ENCODE measurements at places on chromosomes 7 and 10. TPM values are rescaled to one million over a fixed set of nuclear protein-coding genes. Genes with fewer than 3 reads are reported as not detected.

The TAS2R40 gene
- not detected for total RNA-seq

The GARIN1A gene
- total RNA-seq = 14.8 TPM

DNA sequence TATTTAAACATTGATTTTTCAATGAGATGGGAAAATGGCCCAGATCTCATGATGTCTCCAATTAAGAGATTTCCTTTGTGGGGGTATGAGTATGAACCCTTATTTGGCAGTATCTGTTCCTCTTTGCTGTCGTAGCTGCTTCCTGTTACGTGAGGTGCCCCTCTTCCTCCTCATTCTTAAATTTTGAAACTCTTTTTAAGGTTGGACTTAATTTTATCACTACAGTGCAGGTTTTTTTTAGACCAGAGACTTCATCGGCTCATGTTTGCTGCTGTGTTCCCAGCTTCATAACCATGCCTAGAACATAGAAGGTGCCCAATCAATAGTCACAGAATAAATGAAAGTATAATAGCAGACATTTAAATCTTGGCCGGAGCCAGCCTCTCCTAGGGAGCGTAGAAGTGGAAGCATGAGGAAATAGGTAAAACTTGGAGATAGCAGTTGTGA is 2.4 kb downstream of the MIOS start:
- H3K27ac ChIP-seq = no peak overlapping the region
- H3K4me1 ChIP-seq = peaks cover 21% of the 10 kb centered on the region
- H3K4me3 ChIP-seq = no peak overlapping the region
- no peaks in the 10 kb centered on the region for H3K36me3 ChIP-seq

The CYP3A4 gene
- 0.46 TPM for total RNA-seq

GRCh38 chr7:66847879-66848790 is 72.9 kb upstream of the TMEM248 start:
- H3K4me3 ChIP-seq = no peak overlapping the region
- no peaks in the 10 kb centered on the region for H3K36me3 ChIP-seq
- H3K4me1 ChIP-seq = peaks cover 14% of the 10 kb centered on the region
- DNase-seq = no peak
- no peaks in the 10 kb centered on the region for H3K27me3 ChIP-seq
- no peak overlapping the region for H3K27ac ChIP-seq

The HOXA4 gene
- 1.8 TPM for total RNA-seq

All from upper lobe of left lung (tissue), 6 donors.